Skeletal muscle cell (primary cell): ENCODE measurements at places on chromosomes 3 and 15.

DNA sequence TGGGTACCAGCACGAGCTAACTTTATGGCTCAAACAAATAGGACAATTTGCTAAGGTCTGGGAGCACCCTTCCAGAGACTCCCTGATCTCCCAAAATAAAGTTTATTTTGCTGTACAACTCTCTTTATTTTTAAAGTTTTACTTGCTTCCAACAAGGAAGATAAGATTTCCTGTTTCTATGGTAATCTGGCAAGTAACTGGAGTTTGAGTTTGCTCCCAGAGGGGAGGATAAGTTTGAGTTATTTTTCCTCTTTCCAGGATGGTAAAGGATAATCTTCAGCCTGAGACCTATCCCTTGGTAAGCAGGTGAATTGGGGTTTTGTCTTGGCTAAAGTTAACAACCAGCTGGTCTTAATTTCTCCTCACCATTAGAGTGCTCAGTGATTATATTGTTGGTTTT is 1019.4 kb upstream of the ALCAM start:
- DNase-seq: no peak

DNA sequence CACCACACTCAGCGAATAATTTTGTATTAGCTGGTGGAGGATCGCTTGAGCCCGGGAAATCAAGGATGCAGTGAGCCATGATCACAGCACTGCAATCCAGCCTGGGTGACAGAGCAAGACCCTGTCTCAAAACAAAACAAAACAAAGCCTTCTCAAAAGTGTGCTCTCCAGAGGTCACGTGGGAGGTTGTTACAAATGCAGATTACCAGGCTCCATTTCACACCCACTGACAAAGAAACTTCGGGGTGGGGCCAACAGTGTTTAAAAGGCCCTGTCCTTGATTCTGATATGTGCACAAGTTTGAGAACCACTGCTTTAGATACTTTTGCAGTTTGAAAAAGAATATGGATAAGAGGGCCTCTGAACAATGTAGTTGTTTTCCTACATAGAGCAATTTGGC is 80.5 kb downstream of the UBE2E2 start:
- no peak for DNase-seq

GRCh38 chr3:84724877-84725276 is 233.9 kb upstream of the CADM2 start:
- peak; percentile 99 for DNase-seq

GRCh38 chr3:33166095-33166494 is 52.3 kb downstream of the CRTAP start:
- DNase-seq: no peak

DNA sequence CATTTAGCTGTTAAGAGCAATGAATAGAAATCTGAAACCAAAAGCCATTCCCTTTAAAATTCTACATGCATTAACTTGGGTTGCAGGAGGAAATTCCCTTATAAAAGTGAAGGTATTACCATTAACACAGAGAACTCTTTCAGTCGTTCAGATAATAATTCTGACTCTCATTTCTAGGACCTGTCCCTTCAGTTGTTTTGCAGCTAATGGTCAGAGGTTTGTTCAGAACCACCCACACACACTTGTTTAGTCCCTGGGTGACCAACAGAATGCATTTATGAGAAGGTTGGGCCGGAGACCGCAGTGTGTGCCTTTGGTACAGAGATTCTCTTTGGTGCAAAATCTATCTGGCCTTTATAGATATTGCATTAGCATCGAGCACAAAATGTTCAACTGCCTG is 492.5 kb downstream of the NLGN1 start:
- DNase-seq: no peak

DNA sequence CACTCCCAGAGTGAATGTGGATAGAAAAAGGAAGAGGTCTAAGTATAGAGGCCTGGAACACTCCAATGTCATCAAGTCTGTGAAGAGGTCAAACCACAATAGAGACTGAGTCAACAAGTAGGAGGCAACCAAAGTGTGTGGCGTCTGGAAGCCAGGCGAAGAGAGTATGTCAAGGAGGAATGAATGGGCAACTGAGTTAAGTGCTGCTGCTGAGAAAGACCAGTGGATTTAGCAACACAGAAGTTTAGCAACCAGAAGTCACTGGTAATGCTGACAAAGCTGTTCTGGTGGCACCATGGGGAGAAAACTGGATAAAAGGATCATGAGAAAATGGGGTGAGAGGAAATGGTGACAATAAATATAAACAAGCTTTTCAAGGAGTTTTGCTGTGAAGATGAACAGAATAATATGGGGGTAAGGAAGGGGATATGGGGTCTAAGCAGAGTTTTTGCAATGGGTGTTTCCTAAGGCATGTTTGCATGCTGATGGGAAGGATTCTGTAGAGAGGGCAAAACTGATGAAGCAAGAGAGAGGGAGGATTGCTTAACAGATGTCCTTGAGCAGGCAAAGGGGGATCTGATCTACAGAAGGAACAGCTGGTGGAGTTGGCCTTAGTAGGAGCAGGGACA is 38.4 kb downstream of the PCOLCE2 start:
- DNase-seq: peak; percentile 97

DNA sequence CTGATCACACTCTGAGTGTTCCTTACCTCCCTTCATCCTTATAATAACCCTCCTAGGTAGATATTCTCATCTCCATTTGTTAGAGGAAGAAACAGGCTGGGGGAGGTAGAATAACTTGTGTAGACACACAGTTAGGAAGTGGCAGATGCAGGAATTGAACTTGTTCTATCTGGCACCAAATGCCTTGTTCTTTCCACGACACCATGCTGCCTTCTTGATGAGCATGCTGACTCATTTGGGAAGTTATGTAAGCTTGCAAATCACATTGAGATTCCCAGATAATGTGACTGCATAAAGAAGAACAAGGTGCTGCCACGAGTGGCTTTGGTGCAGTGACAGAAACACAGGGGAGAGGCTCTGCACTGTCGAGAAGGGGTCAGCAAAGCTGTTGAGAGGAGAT is 27.5 kb upstream of the NDUFB4 start:
- DNase-seq: no peak

DNA sequence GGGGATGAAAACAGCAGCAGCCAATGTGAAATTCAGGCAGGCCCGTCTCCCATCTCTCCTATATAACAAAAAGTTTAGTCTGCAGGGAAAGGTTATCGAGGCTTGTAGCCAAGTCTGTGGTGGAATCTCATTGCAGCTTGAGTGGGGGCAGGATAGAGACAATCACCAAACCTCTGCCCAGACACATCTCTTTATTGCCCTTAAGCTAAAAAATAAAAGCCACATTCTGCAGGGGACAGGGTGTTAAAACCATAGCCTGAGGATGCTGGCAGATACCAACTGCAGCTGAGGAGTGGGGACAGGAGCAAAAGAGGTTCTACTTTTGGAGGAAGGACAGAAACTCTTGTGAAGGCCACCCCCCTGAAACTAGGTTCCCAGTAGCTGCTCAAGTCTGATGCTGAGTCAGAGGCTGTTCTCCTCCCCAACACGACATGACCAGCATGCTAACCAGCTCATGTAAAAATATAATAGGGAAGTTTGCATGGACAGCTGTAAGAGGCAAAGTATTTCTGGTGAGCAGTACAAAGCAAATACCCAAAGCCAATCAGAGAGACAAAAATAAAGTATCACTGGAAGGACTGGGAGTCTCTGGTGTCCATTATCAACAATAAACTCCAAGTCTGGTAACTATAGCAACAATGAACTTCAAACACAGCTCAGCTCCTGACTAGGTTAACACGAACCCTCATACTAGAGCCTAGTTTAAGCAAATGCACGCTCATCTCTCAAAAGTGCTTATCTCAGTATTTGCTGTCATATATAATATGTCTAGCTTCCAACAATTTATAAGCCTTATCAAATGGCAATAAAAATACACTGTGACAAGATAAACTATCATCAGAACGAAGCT is 362.2 kb upstream of the SLCO3A1 start:
- no peak for DNase-seq

- no peak for DNase-seq
Observed at GRCh38 chr3:153166206-153166605, 4.2 kb downstream of the RAP2B start.

DNA sequence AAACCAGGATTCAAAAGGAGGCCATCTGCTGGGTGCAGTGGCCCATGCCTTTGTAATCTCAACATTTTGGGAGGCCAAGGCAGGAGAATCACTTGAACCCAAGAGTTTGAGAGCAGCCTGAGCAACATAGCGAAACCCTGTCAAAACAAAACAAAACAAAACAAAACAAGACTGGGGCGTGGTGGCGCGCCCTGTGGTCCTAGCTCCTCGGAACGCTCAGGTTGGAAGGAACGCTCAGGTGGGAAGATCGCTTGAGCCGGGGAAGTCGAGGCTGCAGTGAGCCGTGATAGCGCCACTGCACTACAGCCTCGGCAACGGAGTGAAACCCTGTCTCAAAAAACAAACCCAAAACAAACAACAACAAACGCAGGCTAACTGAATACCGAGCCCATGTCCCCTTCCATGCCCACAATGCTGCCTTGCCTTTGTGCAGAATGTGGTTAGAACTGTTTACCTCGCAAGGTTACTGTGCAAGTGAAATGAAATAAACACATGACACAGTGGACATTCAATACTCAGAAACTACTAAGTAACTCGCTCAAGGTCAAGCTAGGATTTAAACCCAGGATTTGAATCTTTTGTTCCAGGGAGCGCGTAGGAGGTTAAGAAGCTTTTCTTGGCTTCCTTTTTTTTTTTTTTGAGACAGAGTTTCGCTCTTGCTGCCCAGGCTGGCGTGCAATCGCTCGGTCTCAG is 766 bp upstream of the EMC4 start:
- DNase-seq: no peak

DNA sequence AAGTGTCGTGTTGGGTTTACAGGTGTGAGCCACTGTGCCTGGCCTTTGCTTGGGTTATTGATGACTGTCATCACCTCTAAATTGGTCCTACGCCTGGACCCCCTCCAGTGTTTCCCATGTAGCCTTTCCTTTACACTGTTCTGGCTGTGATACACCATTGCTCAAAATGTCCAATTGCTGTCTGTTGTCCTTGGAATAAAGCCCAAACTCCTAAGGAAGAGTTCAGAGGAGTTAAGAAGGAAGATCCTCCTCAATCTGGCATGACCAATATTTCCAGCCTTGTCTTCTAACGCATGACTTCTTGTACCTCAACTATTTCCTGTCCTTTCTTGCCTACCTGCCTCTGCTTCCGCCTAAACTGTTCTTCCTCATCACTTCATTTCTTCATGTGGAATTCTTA is 113.1 kb downstream of the POLR2M start:
- no peak for DNase-seq

- peak; percentile 25 for DNase-seq
Observed at GRCh38 chr3:158152186-158152585, 42.3 kb downstream of the RSRC1 start.

DNA sequence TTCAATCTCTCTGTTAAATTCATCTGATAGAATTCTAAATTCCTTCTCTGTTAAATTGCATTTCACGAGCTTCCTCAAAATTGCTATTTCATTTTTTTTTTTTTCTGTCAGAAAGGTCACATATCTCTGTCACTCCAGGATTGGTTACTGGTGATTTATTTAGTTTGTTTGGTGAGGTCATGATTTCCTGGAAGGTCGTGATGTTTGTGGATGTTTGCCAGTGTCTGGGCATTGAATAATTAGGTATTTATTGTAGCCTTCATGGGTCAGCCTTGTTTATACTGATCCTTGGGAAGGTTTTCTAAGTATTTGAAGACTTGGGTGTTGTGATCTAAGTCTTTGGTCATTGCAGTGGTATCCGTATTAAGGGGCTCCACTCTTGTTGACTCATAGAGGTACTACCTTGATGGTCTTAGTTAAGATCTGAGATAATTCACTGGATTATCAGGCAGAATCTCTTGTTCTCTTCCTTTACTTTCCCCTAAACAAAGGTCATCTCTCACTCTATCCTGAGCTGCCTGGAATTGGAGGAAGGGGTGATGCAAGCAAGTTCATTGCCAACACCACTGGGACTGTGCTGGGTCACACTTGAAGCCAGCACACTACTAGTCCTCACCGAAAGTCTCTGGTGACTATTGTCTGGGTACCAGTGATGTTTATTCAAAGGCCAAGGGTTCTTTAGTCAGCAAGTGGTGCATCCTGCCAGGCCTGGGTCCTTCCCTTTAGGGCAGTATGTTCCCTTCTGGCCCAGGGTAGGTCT is 231.1 kb downstream of the GBE1 start:
- no peak for DNase-seq

DNA sequence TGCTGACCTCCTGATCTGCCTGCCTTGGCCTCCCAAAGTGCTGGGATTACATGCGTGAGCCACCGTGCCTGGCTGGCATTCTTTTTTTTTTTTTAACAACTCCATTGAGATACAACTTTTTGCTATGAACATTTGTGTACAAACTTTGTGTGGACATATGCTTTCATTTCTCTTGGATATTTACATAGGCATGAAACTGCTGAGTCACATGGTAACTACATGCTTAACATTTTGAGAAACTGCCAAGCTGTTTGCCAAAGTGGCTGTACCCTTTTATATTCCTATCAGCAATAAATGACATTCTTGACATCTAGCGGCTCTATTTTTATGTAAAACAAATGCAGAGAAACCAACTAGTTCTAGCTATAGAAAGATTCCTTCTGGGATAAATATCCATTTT is 8.7 kb upstream of the YEATS2 start:
- no peak for DNase-seq

DNA sequence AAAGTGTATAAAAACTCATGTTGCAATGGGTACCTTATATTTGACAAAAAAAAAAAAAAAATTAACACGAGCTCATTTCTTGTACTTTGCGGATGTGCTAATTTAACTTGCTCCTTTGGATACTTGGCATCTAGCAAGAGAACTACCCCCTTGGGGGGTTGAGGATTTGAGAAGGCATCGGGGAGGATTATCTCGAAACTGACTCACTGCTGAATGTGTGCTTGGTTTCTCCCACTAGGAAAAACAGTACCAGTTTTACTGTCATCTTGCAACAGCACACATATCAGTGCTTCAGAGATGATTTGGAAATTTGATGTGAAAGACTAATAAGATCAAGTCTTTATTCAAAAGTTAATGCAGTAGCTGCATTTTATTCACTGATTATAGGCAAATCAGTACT is 891 bp downstream of the EXOG start:
- DNase-seq: no peak

GRCh38 chr15:25689592-25689991 is 173.5 kb downstream of the ATP10A start:
- no peak for DNase-seq

GRCh38 chr3:71510510-71510909 is 73.0 kb downstream of the FOXP1 start:
- no peak for DNase-seq

DNA sequence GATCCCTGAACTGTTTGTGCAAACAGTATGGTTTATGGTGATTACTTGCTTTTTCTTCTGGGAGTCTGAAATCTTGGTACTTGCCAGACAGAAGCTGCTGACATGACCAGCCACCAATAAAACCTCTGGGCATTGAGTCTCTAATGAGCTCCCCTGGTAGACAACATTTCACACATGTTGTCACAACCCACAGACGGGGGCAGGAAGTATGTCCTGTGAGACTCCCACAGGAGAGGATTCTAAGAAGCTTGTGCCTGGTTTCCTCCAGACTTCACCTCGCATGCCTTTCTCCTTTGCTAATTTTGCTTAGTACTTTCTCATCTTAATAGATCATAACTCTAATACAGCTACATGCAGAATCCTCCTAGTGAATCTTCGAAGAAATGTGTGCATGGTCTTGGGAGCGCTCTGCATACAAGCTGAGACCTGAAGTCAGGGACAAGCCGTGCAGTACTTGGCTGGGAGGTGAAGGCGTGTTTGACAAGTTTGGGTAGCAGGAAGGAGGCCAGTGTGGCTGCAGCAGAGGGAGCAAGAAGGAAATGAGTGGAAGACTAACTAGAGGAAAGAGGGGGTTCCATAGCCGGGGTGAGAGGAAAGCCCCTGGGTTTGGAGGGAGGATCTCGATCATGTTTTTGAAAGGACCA is 49.0 kb downstream of the B3GNT5 start:
- no peak for DNase-seq

GRCh38 chr3:151135541-151136337 is 50.3 kb downstream of the MED12L start:
- no peak for DNase-seq

GRCh38 chr3:165206454-165207266 is 10.5 kb upstream of the SLITRK3 start:
- peak; percentile 57 for DNase-seq
